AG04450 (cell line): ENCODE measurements at places on chromosomes 13 and 19. TPM values are rescaled to one million over a fixed set of nuclear protein-coding genes. Genes with fewer than 3 reads are reported as not detected.

Gene EXOC3L2
- polyA plus RNA-seq: not detected in 2 replicates

Gene KL
- not detected in 2 replicates for polyA plus RNA-seq

GRCh38 chr13:23644527-23645138 lies 74.4 kb downstream of the TNFRSF19 start:
- no peak for DNase-seq

GRCh38 chr19:1266916-1267476 lies 2.1 kb upstream of the CIRBP start:
- no peak for DNase-seq
